Sigmoid colon (tissue), 7 donors: ENCODE measurements at places on chromosomes 2 and 18.
A peak's percentile ranks its signal among the peaks of the same experiment; 100 is the strongest.

DNA sequence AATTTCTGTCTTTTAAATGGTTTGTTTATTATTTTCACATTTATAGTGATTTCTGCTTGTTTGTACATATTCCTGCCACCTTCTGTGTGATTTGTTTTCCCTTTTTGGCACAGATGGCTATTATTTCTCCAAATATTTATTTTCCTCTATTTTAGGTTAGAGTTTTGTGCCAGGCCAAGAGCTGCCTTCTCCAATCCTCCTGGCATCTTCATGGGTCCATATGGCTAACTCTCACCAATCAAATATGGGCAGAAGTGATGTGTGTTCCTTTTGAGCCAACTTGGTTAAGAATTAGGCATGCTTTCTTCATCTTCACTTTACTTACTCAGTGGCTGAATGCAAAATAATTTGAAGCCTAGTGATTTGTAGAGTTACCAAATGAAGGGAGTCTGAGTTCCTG, 697.1 kb upstream of the CELF4 start:
- no peak for DNase-seq

DNA sequence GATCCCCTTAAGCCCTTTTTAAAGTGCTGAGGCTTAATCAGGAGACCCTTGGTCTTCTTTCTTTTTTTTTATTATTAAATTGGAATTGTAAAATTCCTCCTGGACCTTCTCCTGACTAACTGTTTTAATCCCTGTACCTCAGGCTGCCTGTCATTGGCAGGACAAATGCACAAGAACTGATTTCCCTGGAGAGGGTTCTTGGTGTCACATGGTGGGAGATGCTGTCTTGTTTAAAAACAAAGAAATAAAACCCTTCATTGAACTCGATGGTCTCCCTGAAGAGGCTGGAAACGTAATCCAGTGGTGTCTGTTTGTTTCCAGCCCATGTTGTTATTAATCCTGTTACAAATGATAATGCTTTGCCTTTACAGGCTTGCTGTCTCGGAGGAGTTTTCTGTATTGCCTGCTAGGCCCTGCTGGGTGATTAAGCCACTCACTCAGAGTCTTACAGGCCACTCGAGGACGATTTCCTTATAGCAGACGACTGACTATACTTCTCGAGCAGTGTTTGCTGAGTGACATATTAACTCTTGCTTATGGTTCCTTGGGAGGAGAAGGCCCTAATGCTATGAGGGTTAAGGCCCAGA, 100.5 kb upstream of the MGAT5 start:
- no peak for DNase-seq

DNA sequence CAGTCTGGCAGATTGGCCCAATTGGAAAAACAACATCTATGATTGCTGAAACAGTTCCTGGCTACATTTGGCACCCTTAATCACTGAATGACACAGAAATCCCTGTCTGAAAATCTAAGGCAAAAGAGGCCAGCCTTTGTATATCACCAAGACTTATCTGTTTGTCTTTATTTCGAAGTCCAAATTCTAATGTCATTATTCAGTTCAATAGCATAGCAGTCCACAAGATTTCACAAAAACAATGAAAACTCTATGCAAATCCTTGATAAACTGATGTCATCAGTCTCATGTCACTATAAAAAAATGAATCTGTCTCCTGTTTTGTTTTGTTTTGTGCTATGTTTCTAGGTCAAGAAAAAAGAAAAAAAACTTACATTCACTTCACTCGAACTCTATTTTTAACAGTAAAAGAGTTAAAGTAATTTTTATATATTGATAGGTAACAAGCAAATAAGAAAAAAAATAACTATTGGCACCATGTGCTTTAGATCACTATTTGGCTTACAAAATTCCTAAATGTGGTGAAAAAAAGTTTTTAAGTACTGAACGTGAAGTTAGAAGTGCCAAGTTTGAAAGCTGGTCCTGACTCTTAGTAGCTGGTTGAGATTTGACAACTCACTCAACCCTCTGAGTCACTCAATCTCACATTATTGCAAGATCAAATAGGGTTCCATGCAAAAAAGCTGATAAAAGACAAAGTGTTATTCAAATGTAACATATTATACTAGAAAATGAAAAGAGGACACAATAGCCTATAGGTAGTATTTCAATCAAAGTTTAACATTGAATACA, 359.3 kb downstream of the IRS1 start:
- no peak for DNase-seq

DNA sequence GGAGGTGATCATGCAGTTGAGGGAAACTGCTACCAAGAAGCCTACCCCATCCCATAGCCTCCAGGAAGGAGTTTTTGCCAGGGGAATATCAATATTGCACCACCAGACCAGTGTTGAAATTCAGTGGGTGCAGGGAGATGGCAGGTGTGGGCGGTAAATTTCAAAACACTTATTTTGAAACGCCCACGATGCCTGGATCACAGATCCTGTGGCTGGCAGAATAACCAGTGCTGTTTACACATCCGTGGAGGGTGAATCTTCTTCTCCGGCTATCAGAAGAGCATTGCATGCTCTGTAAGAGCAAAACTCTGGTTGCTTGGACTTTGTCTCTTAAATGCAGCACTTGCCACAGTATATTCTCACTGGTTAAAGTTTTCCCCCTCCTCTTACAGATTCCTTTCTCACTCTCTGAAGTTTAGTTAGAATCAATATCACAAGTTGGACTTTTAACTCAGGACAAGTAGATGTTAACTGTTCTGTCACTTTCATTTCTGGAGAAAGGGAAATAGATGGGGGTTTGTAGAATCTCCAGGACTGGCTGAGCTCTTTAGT, 70.5 kb upstream of the ZCCHC2 start:
- DNase-seq = no peak

GRCh38 chr18:10518595-10519255, 7.1 kb upstream of the NAPG start:
- DNase-seq = peak; percentile 83

- DNase-seq = no peak
These were observed 336.7 kb downstream of the OSR1 start for GRCh38 chr2:19021721-19022120.

- DNase-seq = no peak
These were observed 184.6 kb downstream of the ZFP36L2 start for GRCh38 chr2:43041661-43042360.

GRCh38 chr18:36522509-36522908, 225.0 kb downstream of the FHOD3 start:
- no peak for DNase-seq

- no peak for DNase-seq
These were observed 283.2 kb downstream of the KCNS3 start for GRCh38 chr2:18161681-18162080.

GRCh38 chr2:72289736-72290135, 142.1 kb upstream of the CYP26B1 start:
- no peak for DNase-seq

DNA sequence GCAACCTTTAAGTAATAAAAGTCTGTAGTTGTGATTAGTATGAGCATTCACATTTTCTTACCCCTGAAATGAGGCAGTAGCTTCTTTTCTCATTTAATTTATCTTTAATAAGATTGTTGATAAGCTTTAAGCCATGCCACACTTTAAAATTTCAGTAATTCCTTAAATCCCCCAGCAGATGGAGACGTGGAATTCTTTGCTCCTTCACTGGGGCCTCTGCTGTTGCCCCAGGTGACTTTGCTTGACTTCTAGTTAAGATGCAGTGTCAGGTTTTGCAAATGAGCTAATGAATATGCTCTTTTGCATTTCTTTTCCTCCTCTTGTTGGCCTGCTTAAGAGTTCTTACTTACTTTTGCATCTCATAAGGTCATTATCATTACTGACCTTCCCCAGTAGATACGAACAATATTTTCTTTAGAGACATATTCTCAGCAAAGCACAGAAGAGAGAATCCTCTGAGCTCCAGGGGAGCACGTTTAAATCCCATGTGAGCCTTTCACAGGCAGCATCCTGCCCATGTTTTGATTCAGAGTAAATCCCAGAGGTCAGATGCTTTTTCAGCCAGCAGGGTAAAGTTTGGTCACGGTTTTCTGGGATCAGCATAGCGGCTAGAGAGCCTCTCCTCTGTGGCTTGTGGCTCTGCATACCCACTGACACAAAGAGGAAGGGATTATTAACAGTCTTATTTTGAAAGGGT, 222.9 kb downstream of the PTPRM start:
- DNase-seq = no peak

- peak; percentile 60 for DNase-seq
These were observed 31.9 kb downstream of the PTPN18 start for GRCh38 chr2:130387804-130388203.

DNA sequence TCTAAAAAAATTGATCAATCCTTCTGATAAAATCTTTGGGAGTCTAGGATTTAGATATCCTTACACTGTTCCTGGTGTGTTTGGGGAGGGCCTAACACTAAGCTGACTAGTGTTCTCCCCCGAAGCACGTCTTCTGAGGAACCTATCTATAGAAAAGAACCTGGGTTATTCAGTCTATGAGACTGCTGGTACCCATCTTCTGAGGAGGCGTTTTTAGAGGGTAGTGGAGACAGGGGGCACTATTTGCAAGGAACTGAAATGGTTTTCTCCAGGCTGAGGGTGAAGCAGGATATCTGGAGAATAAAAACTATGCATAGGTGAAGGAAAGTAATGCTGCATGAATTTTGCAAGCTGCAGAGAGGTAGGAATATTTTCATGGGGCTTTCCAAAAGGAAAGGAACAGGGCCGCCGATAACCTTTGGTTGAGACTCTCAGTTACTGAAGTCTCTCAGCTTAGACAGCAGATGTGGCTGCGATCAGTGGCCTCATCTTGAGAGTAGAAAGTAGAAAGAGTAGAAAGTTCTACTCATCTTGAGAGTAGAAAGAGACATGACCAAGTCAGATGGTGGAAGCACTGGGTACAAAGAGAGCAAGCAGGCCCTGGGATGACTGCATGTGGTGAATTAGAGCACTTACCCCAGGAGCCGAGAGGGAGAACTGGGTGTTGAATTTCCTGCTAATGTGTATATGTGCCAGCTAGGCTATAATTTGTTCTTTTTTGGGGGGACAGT, 31.8 kb upstream of the KCNE4 start:
- DNase-seq = no peak

- DNase-seq = peak; percentile 70
These were observed 47.7 kb downstream of the SMAD7 start for GRCh38 chr18:48902856-48903601.
